ENCODE measurements at places on chromosomes 11 and 22.

DNA sequence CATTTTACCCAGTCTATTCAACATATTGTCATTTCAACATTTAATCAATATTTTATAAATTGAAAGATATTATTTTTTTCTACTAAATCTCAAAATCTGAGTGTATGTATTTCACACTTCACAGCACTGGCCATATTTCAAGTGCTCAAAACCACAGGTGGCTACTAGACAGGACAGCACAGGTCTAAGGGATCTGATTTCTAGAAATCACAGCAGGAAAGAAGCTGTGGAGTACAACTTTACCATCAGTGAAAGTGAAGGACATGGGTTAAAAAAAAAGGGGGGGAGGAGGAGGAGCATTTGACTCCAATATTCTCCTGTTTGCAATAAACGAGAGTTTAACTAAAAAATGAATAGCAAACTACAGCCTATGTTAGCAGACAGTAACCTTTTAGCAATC lies 4.5 kb downstream of the PRDM10 start:
- DNase-seq = no peak

GRCh38 chr11:60184824-60185511 lies 2.1 kb upstream of the MS4A6A start:
- DNase-seq = no peak

DNA sequence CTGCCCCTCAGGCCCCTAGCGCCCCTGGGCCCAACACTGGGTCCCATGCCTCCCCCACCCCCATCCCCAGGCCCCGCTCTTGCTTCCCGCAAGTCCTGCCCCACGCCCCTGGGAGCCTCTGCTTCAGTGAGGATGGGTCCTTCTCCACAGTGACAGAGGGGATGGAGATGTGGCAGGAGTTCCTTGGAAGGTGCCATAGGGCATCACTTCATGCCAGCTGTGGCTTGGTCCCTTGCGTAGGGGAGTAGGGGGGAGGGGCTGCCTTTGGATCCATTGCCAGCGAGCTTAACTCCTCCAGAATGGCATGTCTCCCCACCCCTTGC lies 9.5 kb upstream of the TBC1D22A start:
- DNase-seq = no peak

GRCh38 chr11:128047026-128047425 lies 540.3 kb downstream of the ETS1 start:
- DNase-seq = no peak

GRCh38 chr11:22780952-22781593 lies 48.5 kb downstream of the SVIP start:
- no peak for DNase-seq

DNA sequence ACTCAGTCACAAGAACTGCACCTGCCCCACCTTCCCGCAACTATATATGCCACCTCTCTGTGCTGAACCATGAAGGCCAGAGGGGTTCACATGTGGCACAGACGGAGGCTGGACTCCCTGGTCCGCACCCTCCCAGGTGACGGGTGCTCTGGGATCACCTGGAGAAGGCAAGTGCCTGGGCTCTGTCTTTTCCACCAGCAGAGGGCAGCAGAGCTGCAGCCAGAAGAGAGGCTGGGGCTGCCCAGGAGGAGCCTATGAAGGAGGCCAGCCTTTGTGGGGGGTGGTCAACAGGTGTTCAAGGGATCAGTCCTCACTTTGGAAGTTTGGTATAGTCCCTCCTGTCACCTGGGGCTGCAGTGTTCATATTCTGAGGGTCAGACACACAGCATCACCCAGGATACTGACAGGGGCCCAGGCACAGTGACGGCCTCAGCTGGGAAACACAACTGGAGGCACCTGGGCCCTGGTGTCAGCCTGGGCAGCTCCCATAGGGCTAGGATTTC lies 39.2 kb upstream of the IGLL5 start:
- peak; percentile 43 for DNase-seq

- no peak for DNase-seq
Measured at GRCh38 chr11:1238767-1239595, 16.1 kb downstream of the MUC5B start.

DNA sequence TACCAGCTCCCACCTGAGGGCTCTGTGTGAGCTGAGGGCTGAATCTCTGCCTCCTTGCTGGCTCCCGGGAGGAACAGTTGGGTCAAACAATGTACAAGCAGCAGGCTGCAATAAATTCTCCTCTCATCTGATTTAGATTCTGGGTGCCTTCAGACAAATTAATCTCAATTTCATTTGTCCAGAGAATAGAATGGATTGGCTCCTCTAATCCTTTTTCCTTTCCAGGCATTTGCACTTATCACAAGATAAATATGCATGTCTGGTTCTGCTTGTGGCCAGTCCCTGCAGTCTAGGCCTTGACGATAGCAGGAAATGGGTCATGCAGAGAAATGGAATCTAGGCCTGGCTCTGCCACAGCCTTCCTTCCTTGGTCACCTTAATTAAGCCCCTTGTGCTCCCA lies 28.7 kb downstream of the UPB1 start:
- DNase-seq = no peak

- no peak for DNase-seq
Measured at GRCh38 chr11:81270686-81271085, 1463.0 kb downstream of the FAM181B start.

DNA sequence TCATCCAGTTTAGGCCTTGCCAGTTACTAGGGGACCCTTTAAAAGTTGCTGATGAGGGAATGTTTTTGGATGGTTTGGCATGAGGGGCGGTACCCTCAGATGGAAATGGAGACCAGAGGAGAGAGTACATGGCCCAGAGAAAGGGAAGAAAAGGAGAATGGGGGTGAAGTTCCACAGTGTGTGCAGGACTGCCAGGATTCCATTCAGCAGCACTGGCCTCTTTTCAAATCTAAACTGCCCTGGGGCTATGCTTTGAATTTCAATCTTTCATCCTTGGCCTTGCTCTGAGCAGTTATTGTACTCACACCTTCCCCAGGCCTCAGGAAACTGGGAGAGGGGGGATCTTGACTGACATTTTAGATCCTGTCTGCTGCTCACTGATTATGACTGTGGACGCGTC lies 3.0 kb downstream of the SLC3A2 start:
- no peak for DNase-seq

- no peak for DNase-seq
Measured at GRCh38 chr11:94877443-94878200, 95.7 kb downstream of the CWC15 start.

GRCh38 chr22:28406246-28406645 lies 273.4 kb downstream of the TTC28 start:
- no peak for DNase-seq

DNA sequence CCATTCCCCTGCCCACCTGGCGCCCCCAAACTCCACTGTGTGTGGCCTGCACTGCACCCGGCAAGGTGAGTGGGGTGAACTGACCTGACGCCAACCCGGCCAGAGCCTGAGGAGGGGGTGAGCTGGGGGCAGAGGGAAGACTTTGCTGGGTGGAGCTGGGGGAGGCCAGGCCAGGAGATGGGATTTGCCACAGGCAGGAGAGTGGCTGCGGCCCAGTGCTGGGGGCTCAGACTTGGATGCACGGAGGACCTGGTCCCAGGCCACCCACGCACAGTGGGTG lies 17.8 kb upstream of the FLRT1 start:
- DNase-seq = no peak

DNA sequence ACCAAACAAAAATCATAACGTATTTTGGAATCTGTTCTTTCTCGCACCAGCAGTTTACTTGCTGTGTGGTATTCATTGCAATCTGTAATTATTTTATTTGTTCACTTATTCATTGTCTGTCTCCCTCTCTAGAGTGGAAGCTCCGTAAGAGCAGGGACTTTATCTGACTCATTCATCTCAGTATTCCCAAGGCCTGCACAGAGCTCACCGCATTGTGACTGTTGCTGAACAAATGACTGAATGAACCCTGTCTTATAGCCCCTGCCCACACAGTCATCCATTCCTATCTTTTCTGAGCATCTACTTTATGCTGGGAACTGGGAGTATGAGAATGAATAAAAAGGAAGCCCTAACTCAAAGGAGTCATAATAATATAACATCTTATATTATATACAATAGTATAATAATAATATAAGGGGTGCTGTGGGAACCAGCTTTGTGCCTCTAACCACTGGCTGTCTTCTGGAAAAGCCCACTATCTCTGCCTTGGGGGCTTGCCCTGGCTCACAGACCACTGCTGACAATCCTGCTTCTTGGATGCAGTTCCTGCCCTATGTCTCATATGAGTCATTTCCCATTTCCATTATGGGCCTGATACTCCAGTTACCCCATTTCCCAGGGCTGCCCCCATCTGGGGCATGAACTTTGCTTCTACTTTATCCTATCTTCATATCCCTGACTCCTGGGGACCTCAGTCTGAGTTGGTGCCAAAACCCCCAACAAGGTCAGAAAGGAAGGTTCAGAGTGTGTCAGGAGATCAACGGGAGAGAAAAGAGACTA lies 11.0 kb downstream of the XRRA1 start:
- DNase-seq = no peak

DNA sequence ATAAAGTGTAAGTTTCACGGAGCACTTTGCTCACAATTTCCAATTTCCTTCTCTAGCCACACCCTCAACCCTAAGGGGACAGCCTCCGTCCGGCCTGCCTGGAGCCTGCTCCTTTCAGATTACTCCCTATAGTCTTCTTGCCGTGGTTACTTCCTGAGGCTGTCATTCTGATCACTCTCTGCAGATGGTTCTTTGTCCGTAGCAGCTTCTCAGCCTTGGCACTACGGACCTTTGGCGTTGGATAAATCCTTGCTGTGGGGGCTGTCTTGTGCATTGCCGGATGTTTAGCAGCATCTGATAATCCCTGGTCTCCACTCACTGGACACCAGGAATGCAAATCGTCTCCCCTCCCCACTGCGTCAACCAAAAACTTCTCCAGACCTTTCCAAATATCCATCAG lies 447.5 kb upstream of the KIRREL3 start:
- no peak for DNase-seq

DNA sequence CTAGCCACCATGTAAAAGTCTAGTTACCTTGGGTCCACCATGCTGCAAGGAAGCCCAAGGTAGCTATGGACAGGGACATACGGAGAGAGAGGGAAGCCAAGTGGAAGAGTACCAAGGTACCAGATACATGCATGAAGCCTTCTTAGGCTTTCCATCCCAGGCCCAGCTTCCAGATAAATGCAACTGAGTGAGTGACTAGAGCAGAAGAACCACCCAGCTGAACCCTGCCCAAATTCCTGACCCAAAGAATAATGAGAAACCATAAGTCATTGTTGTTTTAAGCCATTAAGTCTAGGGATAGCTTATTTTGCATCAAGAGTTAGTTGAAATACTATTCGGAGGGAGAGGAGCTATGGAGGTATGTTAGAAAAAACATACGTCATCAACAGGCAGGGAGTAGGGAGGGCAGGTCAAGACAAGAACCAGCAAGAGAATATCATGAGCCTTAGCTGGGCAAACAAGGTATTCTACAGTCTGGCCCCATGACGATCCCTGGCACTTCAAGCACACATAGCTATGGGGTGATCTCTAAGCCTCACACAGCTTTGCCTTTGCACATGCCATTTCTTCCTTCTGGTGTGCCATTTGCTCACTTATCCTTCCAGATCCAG lies 36.5 kb upstream of the APLNR start:
- DNase-seq = no peak

- no peak for DNase-seq
Measured at GRCh38 chr11:64752175-64752970, 7.4 kb downstream of the PYGM start.

DNA sequence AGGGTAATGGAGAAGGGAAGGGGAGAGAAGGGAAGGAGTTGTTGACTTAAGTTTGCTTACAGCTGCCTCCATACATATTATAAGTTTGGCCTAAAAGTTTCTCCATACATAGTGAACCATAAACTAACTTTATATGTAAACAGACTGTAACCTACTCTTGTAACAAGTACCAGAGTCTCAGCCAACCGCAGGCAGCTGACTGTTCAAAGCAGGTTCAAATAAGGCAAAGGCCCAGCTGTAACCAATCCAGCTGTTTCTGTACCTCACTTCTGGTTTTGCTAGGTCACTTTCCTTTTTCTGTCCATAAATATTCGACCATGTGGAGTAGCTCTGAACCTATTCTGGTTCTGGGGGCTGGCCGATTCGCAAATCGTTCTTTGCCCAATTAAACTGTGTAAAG lies 591.2 kb downstream of the INSC start:
- DNase-seq = no peak

- DNase-seq = no peak
Measured at GRCh38 chr22:23054531-23055257, 15.6 kb upstream of the GNAZ start.

GRCh38 chr11:86932259-86932585 lies 23.0 kb downstream of the FZD4 start:
- DNase-seq = no peak

GRCh38 chr11:69518081-69518950 lies 36.9 kb downstream of the LINC01488 start:
- no peak for DNase-seq

- no peak for DNase-seq
Measured at GRCh38 chr11:100467821-100468508, 219.1 kb upstream of the ARHGAP42 start.

- peak; percentile 68 for DNase-seq
Measured at GRCh38 chr22:37162221-37163095, 12.7 kb upstream of the IL2RB start.

- no peak for DNase-seq
Measured at GRCh38 chr11:2687782-2688191, 12.0 kb downstream of the KCNQ1OT1 start.

DNA sequence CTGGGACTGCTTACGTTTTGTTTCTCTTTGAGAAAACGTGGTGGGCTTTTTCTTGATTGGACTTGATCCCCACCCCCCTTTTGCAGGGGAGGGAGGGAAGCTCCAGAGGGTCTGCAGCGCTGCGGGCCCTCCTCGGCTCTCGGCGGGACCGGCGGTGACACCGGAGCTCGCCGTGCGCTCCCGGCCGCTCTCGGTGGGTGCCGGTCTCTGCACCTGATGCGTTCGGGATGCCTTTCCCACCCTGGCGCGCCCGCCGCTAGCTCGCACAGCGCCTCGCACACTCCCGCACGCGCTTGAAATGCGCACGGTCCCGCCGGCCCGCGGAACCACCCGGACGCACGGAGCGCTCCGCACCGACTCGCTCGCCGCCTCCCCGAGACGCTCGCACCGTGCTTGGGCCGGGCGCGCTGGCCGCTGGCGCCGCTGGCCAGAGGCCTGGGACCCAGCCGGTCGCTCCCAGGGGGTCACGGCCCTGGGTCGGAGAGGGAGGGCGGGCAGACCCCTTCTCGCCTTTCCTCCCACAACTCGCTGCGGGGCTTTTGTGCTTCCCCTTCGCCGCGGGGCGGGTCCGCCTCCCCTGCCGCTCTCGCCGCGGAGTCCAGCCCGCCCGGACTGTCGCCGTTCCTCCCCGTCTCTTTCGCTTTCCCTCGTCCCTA lies 1.0 kb downstream of the ZBTB16 start:
- DNase-seq = no peak

- DNase-seq = no peak
Measured at GRCh38 chr22:35479985-35480550, 60.6 kb upstream of the RASD2 start.

GRCh38 chr22:25722626-25723025 lies 19.4 kb upstream of the MYO18B start:
- no peak for DNase-seq

DNA sequence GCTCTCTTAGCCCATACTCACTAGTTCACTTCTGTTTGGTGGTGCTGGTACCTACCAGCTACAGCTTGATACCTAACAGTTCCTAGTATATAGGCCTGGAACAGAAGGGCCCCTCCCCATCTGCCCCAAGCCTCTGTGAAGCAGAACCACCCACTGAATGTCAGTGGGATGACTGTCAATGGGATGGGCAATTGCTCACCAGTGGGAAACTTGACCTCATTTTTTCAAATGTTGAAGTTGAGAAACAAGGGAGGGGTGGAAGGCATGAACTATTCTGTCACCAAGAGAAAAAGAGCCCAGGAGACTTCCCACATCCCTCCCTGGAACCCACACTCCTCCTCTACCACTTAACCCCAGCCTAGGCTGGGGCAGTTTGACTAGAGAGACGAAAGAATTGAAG lies at the start of gene NLRP10:
Gene NLRP10, minus strand, starts transcription at position 62 of the 400 bp plus-strand sequence. CDS start 1,952 bp downstream, outside the sequence.
- no peak for DNase-seq
